Stimulated activated CD8-positive, alpha-beta memory T cell treated with anti-CD3 and anti-CD28 coated beads, Interleukin-15, amount 100 ng/mL, for 24 hours (primary cell): ENCODE measurements at places on chromosomes 12 and 14.

DNA sequence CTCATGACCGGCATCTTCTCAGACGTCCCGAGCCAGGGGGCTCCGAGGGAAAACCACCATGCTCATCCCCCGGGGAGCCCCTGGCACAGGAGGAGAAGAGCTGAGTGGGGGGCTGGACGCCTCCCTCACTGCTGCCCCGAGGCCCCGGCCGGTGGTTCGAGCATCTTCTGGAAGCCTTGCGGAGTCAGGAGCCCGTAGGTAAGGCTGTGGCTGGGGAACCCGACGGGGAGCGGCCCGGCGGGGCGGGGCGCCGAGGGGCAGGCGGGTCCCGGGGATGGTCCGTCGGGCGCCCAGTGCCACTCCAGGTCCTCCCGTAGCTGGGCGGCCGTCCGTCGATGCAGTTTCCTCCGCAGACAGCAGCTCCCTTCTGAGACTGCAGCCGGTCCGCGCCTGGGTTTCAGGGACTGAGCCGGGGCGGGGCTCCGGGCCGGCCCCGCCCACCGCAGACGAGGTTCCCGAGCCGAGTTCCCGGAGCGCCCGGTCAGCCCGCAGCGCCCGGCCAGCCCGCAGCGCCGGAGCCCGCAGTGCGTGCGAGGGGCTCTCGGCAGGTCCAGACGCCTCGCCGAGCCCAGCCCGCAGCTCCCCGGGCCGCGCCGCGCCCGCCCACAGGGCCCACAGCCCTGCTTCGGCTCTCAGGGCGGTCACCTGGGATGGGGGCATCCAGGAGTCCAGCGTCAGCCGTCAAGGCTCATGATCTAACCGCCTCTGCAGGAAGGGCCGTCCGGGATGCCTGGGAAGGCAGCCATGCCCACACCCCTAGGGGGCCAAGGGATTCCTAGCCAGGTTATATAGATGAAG, at the start of gene PGF:
TSS of gene PGF (minus strand) at position 369 of the 798 bp plus-strand sequence. CDS start at position 14, 355 bp downstream.
- DNase-seq: no peak

DNA sequence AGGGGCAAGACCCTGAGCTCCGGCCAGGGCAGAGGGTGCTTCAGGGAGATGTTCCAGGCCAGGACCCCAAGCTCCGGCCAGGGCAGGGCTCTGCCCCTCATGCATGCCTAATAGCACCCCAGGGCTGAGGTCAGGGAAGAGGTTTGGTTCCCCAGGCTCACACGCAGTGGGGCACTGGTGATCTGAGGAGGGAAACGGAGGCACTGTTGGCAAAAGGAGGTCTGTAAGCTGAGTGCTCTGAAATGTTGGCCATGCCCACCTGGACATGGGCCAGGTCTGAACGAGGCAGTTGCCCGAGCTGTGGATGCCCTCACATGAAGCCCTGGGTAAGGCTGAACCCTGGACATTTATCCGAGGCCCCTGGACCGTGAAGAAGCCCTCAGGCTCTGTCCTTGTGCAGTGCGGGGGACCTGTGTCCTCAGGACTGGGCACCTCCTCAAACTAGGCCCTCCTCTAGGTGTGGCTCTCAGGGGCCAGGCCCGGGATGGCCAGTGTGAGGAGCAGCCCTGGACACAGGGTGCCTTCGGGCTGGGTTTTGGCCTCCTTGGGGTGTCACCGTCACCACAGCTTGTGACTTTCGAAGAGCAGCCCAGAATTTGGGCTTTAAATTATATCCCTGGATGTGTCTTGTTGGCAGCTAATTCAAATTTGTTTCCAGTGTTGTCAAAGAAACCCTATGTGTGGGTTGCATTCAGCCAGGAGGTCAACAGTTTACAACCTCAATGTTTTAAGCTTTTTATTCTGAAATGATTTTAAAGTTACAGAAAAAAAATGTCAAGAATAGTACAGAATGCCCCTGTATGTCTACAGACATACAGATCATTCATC, 66.8 kb downstream of the ADGRD1 start:
- no peak for DNase-seq

GRCh38 chr12:51020448-51021182, 5.6 kb downstream of the SLC11A2 start:
- no peak for DNase-seq

GRCh38 chr12:40058721-40059190, 47.1 kb downstream of the SLC2A13 start:
- no peak for DNase-seq

GRCh38 chr14:38808734-38809455, 294.1 kb downstream of the SEC23A start:
- no peak for DNase-seq

DNA sequence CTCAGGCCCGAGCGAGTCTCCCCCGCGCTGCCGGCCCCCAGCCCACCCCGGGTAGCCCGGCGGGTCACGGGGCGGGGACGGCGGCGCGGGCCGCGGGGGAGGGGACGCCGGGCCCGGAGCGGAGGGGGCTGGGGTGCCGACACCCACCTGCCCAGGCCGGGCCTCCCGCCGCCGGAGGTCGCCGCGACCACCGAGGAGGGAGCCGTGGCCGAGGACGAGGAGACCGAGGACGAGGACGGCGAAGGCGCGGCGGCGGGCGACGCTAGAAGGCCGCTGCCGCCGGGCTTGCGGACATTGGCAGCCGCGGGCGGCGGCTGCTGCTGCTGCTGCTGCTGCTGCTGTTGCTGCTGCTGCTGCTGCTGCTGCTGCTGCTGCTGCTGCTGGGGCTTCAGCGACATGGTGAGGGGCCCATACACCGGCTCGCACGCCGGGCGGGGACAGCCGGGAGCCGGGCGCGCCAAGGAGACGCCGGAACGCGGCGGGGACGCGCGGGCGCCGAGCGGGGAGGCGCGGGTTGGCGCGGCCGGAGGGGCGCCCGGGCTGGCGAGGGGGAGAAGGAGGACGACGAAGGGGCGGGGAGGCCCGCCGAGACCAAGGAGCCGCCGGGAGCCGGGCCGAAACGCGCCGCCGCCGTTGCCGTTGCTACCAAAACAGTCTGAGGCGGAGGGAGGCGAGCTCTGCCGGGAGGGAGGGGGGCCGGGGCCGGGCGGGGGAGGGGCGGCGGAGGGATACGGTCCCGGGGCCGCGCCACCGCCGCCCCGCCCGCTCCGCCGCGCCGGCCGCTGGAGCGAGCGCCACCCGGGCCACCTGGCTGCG, at the start of gene ATXN2:
TSS of gene ATXN2 (minus strand) at position 679 of the 816 bp plus-strand sequence. CDS start at position 398, 281 bp downstream.
- DNase-seq: peak; percentile 40

- DNase-seq: no peak
These were observed 21.2 kb upstream of the CDKL1 start for GRCh38 chr14:50417853-50418252.

GRCh38 chr12:124681779-124682391, 114.5 kb upstream of the NCOR2 start:
- no peak for DNase-seq

DNA sequence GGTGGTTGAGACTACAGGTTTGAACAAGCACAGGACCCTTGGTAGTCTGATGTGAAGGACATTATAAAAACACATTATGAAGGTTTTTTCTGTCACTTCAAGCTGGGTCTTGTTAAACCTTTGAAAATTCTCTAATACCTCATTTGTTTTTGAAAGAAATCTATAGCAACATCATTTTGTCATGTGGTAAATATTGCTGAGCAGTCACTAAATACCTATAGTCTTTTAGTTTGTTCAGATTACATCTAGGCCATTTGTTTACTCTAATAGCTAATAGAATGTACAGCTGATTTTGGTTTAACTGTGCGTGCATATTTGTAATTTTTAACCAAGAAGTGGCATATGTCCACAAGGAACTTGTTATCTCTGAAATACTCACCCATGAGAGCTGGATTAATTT, 2.9 kb downstream of the PPM1A start:
- DNase-seq: no peak

GRCh38 chr12:48788854-48789775, at the start of gene ADCY6:
ADCY6 (minus strand) TSS chr12:48789089; CDS start chr12:48783434, 5,655 bp downstream.
- no peak for DNase-seq
